ENCODE measurements at places on chromosomes 7 and 10.

- DNase-seq, result no peak
Measured at GRCh38 chr10:34275626-34276130, 539.4 kb downstream of the PARD3 start.

- DNase-seq, result no peak
Measured at GRCh38 chr7:119594956-119595355, 678.0 kb upstream of the KCND2 start.

DNA sequence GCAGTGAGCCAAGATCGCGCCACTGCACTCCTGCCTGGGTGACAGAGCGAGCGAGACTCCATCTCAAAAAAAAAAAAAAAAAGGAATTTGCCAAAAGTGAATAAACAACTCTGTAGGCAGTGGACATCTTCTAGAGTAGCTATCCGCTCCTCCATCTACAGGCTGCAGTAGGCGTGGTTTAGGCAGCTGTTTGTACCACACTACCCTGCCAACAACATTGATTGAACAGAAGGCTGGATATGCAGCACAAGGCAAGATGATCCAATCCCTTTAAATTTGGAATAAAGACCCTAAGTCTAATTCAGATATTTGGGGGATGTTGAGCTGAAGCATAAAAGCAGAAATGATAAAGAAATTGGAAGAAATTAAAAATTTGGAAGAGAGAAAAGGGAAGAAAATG, 141.6 kb downstream of the TES start:
- no peak for DNase-seq

DNA sequence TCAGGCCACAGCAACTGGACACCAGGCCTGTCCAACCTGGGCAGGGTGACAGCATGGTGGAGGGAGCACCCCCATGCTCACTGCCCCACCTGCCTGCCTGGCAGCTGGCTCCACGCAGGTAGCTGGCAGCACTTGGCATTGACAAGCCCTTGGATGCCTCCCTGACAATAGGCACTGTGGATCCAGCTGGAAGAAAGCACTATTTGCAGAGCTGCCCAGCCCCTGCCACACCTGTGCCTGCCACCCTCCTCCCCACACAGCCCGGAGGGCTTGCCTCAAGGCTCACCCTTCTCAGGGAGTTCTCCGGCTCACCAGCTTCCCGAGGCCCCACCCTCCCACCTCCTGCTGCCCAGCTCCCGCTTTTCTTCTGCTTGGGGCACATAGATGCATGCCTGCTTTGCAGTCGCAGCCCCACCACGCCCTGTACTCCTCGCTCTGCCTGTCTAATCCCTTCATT, 160.1 kb downstream of the NEURL1 start:
- DNase-seq, result no peak

DNA sequence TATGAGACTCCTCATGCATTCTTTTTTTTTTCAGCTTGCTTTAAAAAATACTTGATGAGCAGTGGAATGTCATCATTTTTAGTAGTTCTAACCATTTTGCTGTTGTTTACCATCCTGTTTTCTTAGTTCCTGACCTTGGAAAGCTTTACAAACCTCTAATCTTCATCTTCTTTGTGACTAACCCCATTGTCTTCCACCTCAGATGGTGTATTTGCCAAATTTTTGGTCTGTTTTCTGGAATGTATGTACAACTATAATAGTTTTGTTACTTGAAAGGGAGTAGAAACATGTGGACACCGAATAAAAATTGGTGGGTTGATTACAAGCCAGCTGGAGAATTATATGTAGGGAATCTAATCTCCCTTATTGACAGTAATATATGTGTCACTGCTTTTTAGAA, 172.7 kb downstream of the SND1 start:
- no peak for DNase-seq

- DNase-seq, result peak; percentile 24
Measured at GRCh38 chr7:140260352-140261104, 83.7 kb upstream of the KDM7A start.

DNA sequence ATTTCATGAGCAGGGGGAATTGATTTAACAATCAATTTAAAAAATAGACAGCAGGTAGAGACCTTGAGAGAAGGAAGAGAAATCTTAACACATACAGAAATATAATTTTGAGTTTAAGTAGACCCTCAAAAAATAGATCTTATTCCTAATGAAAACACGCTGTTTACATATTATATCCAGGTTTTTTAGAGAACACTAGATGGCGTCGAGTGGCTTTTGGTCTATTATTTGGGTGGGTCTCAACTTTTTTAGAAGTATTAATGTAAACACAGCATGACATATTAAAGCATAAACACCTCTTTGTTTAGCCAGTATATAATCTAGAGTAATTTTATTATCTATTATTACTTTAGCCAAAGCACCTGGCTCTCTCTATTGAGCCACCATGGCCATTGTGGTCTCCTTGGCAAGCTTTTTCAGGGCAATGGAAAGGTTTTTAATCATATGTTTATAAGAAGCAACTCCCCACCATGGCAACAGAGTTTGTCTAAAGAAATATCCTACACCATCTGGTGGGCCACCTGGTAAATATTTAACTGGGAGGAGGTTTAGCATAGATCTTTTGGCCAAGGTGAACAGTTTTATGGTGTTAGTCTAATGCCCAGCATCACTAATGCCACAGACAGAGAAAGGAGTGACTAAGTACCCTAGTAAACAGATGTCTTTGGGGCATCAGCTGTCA, 59.7 kb upstream of the PRSS1 start:
- DNase-seq, result no peak

- no peak for DNase-seq
Measured at GRCh38 chr10:53006663-53007526, 234.3 kb upstream of the MBL2 start.

DNA sequence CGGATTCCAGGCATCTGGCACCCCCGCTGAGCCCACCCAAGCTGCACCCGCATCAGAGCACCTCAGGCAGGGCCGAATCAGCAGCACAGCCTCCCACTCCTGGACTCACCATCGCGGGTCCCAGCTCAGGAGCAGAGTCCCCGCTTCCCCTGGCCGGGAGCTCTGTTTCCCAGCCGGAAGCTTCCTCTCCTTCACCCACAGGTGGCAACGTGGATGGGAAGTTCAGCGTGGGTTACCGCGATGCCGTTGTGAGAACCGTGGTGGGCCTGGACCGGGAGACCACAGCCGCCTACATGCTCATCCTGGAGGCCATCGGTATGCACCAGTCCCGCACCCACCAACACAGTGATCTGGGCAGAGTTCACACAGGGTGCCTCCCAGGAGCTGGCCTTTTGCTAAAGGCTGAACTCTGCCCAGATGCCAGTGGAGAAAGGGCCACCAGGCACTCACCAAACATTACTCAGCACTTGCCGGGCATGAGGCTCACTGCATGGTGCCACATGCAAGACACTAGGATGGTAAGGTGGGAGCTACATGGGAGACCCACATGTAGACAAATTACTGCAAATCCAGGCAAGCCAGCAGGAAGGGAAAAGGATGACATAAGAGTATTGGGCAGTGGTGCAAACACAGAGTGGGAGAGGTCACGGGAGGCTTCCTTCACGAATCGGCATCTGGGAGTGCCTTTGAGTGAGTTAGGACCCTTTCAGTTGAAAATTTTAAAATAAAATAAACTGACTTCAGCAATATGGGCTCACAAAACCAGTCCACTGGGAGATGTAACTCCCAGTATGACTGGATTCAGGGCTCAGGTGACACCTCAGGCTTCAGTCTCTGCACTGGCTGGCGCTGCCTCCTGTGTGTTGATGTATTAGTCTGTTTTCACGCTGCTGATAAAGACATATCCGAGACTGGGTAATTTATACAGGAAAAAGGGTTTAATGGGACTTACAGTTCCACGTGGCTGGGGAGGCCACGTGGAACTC, 10.4 kb downstream of the C10orf105 start:
- no peak for DNase-seq

DNA sequence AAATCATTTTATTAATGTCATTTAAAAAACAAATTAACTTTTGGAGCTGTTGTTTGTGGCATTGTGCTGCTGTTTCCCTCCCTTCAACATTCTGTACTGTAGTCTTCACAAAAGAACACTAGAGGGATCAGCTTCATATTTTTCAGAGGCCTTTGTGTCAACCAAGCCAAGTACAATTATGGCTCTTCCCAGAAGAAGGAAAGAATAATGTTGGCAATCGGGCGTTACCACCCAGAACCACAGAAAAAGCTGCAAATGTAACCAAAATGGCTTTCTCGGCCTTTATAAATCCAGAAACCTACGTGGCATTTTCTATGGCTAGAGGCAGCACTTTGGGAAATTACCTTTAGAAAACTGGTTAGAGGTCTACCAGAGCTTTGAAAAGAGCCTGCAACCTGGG, 98.8 kb upstream of the COL1A2 start:
- no peak for DNase-seq

DNA sequence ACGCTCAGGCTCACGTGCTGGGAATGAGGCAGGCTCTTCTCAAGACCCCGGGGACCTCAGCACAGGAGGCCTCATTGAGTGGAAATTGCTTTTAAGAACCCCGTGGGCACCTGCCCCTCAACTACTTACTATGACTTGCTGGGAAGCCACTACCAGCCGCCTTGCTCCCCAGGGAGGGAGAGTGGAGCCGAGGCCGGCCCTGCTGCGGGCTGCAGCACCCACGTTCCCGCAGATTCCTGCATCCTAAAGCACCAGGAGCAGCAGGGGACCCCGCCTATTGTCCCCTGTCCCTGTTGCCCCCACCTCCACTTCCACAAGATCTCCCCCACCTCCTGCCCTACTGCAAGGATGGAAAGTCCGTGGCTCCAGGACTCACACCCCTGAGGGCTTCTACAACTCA, 541.6 kb upstream of the PFKP start:
- DNase-seq, result no peak

GRCh38 chr7:101816595-101817470, 593 bp upstream of the CUX1 start:
- DNase-seq, result peak; percentile 11

DNA sequence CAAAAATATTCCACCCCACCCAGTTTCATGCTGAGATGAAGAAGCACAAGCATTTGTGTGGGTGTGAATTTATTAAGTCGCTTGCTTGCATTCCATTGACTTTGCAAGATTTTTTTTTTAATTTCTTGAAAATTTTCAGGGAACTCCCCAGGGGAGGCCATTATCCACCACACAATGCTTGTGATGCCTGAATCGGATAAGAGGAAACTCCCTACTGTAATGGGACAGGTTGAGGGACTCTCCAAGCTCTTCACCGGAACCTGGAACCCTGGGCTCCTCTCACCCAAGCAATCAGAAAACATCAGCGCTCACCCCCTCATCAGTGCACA, 153.6 kb upstream of the ZMIZ1 start:
- DNase-seq, result no peak

GRCh38 chr10:86392723-86393094, 26.1 kb upstream of the GRID1 start:
- no peak for DNase-seq

- DNase-seq, result no peak
Measured at GRCh38 chr10:97016728-97017473, 168.9 kb downstream of the SLIT1 start.

- DNase-seq, result no peak
Measured at GRCh38 chr7:2082139-2082998, 150.4 kb downstream of the MAD1L1 start.

DNA sequence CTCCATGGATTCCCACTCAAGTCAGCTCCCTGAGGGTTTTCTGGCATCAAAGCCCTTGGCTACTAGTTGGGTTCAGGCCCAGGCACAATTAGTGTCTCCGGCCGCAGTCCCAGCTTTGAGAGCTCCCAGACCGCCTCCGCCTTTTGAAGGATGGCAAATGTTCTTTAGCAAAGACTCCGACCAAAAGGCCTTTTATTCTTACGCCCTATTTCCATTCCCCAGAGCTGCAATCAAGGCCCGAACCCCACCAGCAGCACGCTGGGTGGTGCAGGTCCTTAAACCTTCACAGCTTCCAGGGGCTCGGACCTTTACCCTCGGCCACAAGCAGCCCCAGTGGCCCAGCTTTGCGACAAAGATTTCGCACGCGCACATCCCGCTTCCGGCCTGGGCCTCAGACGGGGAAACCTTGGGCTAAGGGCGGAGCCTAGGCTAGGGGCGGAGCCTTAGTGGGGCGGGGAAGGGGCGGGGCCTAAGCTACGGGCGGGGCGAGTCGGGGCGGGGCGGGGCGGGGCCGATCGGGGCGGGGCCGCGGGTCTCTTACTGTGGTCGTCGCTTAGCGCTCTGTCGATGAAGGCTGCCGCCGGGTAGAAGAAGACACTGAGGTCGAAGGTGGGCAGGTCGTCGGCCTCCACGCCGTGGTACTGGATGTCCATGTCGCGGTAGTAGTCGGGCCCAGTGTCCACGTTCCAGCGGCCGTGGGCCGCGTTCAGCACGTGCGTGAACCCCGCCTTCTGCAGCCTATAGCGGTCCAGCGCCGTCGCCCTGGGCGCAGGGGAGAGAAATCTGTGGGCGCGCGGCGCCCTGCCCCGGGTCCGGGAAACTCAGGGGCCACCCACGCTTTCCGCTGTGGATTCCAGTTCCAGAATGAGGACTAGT, 68.0 kb upstream of the SAMD8 start:
- DNase-seq, result no peak

GRCh38 chr7:70316745-70317144, 718.5 kb downstream of the AUTS2 start:
- DNase-seq, result no peak

- no peak for DNase-seq
Measured at GRCh38 chr10:121352231-121352855, 245.9 kb downstream of the FGFR2 start.

GRCh38 chr7:32670110-32671025, 175.1 kb downstream of the AVL9 start:
- DNase-seq, result no peak

- no peak for DNase-seq
Measured at GRCh38 chr10:80164596-80164995, 32.1 kb downstream of the PLAC9 start.

- DNase-seq, result peak; percentile 67
Measured at GRCh38 chr7:118104812-118105441, 79.0 kb upstream of the LSM8 start.

DNA sequence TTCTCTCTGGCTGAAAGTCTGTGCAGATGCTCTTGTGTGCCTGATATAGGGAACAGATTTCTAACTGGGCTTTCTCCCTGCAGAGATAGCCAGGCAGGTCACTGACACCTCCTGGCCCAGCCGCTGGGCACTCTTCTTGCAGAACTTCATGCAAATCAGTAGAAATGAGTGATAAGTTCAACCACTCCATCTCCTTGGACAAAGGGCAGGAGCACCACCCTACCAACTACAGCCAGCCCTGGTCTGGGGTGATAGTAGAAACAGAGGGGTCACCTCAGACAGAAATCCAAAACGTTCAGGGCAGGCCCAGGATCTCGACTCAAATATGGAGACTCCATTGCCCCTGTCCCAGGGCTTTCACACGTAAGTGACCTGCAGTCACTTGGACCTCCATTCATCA, 917.8 kb upstream of the ZNF722 start:
- no peak for DNase-seq

DNA sequence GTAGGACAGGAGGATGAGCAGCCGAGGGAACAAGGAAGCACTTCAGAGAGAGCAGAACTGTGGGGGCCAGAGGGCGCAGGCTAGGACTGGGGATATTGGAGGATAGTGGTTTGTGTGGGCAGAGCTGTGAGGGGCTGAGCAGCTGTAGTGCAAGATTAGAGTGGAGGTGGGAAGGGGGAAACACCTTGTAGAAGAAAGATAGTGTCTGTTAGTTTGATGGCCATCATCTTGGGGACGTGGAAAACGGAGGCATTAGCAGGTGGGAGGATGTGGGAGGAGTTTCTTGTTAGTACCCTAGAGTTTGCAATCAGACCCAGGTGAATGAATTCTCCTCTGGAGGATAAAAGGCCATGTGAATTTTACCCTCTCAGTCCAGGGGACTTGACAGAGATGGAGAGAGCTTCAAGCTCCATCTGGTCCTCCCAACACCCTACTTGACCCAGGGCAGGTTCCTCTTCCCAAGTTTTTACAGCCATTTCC, 34.0 kb downstream of the PRSS2 start:
- no peak for DNase-seq

- no peak for DNase-seq
Measured at GRCh38 chr7:73871163-73872011, 10.4 kb downstream of the TMEM270 start.

GRCh38 chr10:45368181-45368580, 5.8 kb upstream of the ALOX5 start:
- no peak for DNase-seq
